Dorsolateral prefrontal cortex (tissue), 122 donors: ENCODE measurements at places on chromosomes 1 and 21.

DNA sequence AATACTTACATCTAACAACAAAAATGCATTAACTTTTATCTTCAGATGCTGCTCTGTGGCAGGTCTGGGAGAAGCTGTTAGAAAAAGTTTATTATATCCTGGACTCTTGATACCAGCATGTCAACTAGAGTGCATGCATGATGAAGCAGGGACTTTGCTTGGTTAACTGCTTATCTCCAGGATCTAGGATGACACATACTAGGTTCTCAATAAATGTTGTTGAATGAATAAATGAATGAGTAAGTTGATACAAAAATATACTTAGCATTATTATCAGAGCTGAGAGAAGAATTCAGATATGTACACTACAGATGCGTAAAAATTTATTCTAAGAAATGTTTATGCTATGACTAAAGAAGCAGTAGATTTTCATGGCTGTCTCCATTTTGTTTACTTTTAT is 304.3 kb downstream of the LTN1 start:
- DNase-seq = no peak

GRCh38 chr1:195773931-195774330 is 834.3 kb downstream of the KCNT2 start:
- no peak for DNase-seq

DNA sequence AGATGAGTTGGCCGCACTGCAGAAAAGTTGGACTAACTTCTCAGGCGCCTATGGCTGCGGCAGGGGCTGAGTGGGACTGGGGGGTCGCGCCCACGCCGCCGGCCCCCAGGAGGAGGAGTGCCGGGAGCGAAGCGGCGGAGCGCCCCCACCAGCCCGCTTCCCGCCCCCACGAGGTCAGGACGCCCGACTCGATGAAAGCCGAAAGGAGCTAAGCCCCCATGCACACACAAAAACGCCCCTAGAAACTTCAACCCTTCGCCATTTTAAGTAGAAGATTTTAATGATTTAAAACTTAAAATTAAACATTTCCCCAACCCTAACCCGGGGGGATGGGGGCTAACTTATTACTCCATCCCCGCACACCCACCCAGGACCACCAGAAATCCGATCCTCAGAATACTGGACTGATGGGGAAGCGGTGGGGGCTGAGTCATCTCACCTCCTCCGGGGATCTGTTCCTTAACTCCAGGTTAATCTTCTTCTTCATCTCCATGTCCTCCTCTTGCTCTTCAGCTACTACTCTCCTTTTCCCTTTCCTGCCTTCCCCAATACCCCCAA is 539 bp downstream of the ANP32E start:
- DNase-seq = no peak

DNA sequence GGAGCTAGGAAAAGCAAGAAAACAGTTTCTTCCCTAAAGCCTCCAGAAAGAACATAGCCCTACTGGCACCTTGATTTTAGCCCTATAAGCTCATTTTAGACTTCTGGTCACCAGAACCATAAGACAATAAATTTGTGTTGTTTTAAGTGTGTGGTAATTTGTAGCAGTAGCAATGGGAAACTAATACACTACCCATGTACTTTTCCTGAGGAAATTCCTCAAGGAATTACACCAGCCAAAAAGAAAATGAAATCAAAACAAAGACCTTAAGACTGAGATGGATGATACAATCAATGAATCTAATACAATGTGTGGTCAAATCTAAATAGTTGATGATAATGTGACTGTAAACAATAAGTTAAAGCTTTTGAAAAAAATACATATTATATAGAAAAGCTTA is 11.8 kb downstream of the VAMP4 start:
- DNase-seq = no peak

- no peak for DNase-seq
Observed at GRCh38 chr1:68974447-68974846, 477.6 kb upstream of the DEPDC1 start.

DNA sequence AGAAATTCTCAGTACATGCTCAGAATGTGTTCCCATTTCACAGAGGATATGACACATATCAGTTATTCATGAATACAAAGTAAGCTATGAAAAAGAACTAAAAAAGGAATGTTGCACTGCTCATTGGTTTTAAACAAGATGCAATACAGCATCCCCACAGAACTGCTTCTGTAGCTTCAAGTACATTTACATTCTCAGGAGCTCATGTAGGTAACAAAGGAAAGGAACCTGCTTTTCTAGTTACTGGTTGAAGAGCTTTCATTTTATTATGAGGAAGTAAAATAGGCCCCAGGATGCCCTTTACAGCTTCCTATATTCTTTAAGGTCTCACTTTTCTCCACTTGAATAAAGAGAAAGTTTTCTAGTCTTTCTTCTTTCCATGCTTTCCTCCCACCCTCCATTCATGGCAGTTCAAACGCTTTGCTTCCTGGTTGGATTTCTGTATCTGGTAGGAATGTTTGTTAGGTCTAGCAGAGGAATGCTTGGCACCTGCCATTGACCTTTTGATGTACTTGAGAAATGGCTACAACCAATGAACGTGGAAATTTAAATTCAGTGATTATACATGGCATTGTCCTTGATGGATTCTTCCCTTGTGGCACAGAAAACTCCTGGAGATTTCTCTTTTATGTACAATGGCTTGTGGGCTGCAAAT is 27.1 kb upstream of the KCNK2 start:
- no peak for DNase-seq
